Lung (tissue), 17 donors: ENCODE measurements at places on chromosomes 7 and 10. TPM values are rescaled to one million over a fixed set of nuclear protein-coding genes. Genes with fewer than 3 reads are reported as not detected.

The INTS15 gene
- total RNA-seq: 24.7 TPM

The RTKN2 gene
- 7.1 TPM for total RNA-seq

The TRIM50 gene
- total RNA-seq: 0.34 TPM

- no peaks in the 10 kb centered on the region for H3K4me1 ChIP-seq
- no peak overlapping the region for H3K27ac ChIP-seq
- no peak for DNase-seq
- H3K36me3 ChIP-seq: no peaks in the 10 kb centered on the region
Observed at GRCh38 chr7:2979201-2979631, 64.5 kb downstream of the CARD11 start.

- DNase-seq: peak; percentile 48
- no peak overlapping the region for H3K4me3 ChIP-seq
- H3K27ac ChIP-seq: peak overlapping the region; percentile 27
- H3K36me3 ChIP-seq: peaks cover 12% of the 10 kb centered on the region
Observed at GRCh38 chr7:155763691-155764437, 48.4 kb downstream of the SHH start.

GRCh38 chr7:129829737-129830631, 122.8 kb downstream of the UBE2H start:
- H3K4me1 ChIP-seq: peaks cover 2% of the 10 kb centered on the region
- DNase-seq: peak; percentile 92
- no peak overlapping the region for H3K4me3 ChIP-seq
- H3K27ac ChIP-seq: peak overlapping the region; percentile 43
- no peaks in the 10 kb centered on the region for H3K27me3 ChIP-seq

DNA sequence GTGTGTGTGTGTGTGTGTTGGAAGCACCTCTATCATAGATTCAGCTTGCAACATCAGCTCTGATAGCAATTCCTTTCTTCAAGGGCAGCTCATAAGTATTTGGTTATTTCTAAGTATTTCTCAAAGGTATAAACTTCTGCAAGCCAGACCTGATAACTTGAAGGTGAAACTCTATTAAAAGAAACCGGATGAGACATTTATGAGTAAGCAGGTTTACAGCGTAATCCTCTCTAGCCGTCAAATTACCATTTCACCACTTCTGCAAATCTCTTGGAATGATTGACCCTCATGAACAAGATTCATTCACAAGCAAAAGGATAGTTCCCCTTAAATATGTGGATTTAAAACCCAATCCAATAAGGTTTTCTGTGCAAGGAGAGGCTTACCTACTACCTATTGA, 23.1 kb downstream of the PDE1C start:
- no peaks in the 10 kb centered on the region for H3K36me3 ChIP-seq
- peak overlapping the region; percentile 33 for H3K27ac ChIP-seq
- no peak overlapping the region for H3K4me3 ChIP-seq
- no peak for DNase-seq

The PIK3AP1 gene
- total RNA-seq: 36.8 TPM

GRCh38 chr10:26911811-26912461, 51.2 kb upstream of the ABI1 start:
- no peaks in the 10 kb centered on the region for H3K27me3 ChIP-seq
- DNase-seq: no peak
- H3K4me1 ChIP-seq: no peaks in the 10 kb centered on the region
